Activated gamma-delta T cell treated with anti-CD3 and anti-CD28 coated beads, Interleukin-2, amount 50 U/mL, for 16 hours (primary cell): ENCODE measurements at places on chromosomes 2 and 18.

GRCh38 chr2:240179941-240180666 lies 39.6 kb upstream of the OTOS start:
- DNase-seq: no peak

DNA sequence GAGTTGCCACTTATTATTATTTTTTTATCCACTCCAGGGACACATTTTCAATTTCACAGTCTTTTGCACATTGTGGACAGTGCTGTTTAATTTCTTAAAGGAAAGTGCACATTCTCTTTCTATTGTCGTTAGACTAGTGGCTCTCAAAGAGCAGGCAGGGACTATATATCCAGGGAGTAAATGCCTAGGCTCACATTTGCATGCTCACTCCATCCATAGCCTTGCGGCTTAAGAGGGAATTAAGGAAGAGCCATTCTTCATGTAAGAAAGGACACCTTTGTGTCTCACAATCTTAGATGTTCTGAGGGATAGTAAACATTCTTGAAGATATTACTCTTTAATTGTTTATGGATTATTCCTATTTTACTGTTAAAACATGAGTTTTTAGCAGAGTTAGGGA lies 70.8 kb downstream of the FIGN start:
- no peak for DNase-seq

DNA sequence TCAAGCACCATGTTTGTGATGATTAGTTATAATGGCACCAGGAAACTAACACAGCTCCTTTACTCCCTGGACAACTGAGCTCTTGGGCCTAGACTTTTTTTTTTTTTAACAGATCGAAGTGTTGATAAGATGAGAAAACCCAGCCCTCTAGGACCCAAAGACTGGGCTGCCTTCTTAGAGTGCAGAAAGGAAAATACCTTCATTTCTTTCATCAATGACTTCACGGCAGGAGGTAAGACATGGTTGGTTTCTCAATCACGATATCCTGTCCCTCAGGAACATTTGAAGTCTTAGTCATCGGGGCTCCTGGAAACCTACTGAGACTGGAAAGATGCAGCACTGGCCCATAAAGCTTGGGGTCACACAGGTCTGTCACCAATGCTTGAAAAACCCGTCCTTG lies 84.7 kb downstream of the TNFRSF11A start:
- no peak for DNase-seq

GRCh38 chr2:202237787-202238233 lies 587 bp downstream of the SUMO1 start:
- peak; percentile 1 for DNase-seq

- DNase-seq: no peak
Observed at GRCh38 chr18:63298400-63299365, 20.9 kb downstream of the BCL2 start.

DNA sequence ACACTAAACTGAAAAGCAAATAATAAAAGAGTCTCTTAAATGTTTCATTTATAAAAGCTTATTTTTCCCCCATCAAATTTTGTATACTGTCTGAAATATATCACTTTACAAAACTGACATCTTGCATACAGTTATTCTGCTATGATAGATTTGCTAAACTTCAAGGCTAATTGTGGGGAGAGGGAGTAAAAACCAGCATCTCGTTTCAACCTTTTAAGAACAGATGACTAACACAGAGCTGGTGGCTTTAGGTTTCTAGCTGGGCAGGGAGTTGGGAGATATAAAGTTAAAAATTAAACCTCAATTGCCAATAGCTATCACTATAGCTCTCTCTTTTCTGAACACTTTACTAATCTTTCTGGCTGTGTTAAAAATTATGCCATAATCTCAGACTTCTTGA lies 23.5 kb downstream of the C1D start:
- no peak for DNase-seq

DNA sequence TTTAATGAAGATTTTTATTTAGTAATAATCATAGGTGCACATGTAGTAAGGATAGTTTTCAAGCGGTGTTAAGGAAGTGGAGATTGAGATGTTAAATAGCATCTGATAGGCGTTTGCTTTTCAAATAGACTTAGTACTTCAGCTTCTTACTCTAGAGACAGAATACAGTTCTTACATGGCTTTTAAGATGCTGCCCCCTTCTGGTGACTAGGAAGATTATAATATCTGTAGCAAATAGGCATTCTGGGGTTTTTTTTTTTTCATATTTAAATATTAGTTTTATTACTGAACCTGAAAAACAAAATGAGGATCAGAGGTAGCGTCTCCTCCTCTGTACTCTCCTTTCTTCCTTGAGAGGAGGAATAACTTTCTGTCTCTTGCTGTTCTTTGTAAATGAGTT lies 100.2 kb downstream of the AGAP1 start:
- no peak for DNase-seq

GRCh38 chr2:224670203-224670602 lies 46.0 kb downstream of the CCDC195 start:
- DNase-seq: no peak

DNA sequence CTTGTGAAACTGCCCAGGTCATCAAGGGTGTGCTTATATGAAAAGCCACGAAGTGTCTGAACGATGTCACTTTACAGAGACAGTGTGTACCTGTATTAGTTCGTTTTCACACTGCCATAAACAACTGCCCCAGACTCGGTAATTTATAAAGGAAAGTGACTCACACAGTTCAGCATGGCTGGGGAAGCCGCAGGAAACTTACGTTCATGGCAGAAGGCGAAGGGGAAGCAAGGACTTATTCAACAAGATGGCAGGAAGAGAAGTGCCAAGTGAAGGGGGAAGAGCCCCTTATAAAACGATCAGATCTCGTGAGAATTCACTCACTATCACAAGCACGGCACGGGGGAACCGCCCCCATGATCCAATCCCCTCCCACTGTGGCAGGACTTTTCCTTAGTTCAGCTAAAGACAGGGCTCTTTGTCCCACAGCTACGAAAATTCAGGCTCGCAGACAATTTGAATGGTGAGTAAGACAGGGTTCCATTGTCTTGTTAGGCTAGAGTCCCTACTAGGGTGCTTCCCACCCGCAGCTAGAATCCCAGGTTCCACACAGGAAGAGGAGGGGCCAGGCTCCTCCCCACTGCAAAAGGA lies 20.1 kb downstream of the TMEM177 start:
- no peak for DNase-seq

- no peak for DNase-seq
Observed at GRCh38 chr2:177622521-177622920, 229.9 kb downstream of the AGPS start.

- DNase-seq: no peak
Observed at GRCh38 chr2:37730037-37730818, 58.8 kb upstream of the CDC42EP3 start.

- no peak for DNase-seq
Observed at GRCh38 chr2:173690349-173690748, 274.8 kb downstream of the SP3 start.

- no peak for DNase-seq
Observed at GRCh38 chr18:50578651-50579050, 18.8 kb downstream of the MAPK4 start.

DNA sequence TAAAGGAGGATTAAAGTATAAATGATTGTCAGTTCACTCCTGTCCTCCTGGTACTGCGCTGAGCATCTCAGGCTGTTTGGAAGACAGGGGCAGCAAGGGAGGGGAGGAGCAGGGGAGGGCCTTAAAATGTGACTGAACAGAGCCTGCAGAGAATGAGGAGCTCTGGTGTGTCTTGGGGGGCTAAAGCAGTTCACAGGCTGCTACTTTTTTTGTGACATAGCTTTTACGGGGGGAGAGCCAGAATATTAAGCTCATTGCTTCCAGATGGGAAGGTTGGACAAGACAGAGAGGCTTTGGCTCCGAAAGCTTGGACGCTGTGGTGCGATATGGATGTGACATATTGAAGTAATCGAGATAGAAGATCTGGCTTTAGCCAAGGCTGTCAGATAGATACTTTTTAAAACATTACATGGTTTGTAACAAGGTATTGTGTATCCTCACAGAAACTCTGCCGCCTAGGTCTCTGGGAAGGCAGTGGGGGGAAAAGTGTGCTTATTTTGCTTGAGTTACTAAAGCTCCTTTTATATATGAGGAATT lies 40.5 kb downstream of the RDH14 start:
- DNase-seq: no peak

DNA sequence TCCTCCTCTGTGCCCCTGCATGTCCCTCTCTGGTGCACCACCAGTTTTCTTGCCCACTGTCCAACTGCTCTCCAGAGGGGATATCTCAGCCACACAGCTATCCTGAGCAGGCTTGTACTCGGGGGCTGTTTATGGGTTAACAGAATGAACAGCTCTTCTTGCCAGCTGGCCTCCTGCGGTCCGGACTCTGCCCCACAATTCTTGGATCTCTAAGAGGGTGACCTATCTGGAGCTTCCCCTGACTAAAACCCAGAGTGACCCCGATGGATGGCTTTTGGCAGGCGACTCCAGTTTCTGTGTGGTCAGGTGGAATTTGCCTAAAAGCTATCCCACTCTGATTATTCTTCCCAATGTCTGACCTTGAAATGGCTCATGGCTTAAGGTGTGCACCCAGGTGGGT lies 9.1 kb downstream of the SOWAHC start:
- DNase-seq: no peak

DNA sequence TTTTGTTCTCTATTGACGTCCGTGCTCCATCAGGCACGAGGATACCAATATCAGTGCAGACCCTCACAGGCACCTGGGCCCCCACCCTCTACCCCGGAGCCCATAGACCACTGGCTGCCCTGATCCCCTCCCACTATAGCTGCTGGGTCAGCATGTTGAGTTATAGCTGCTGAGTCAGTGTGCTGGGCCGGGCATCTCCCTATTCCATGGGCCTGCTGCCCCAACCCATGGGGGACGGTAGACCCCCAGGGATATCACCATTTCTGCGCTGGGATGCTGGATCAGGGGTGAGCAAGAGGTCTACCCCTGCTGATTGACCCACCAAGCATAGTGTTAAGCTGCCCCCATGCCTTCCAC lies 100.1 kb upstream of the ST3GAL5 start:
- no peak for DNase-seq

- DNase-seq: no peak
Observed at GRCh38 chr2:4964001-4964540, 728.1 kb upstream of the SOX11 start.

GRCh38 chr18:6328621-6329010 lies 86.1 kb downstream of the L3MBTL4 start:
- no peak for DNase-seq

GRCh38 chr18:24051031-24051947 lies 36.7 kb downstream of the TTC39C start:
- no peak for DNase-seq

DNA sequence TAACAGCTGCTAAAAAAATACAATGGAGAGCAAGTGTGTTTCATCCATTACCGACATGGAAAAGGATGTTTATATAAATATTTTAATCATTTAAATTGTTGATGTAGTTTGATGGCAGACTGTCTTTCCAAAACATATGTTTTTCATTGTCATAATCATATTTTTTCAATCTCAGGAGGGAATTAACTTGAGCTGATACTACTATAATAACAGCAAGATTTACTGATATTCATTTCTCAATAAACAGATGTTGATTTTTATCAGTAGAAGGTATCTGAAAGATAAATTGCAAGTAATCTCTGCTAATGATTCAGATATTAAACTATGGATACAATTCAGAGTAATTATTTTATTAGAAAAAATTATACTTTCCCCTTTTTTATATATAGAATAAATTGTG lies 274.9 kb upstream of the TMEFF2 start:
- no peak for DNase-seq

DNA sequence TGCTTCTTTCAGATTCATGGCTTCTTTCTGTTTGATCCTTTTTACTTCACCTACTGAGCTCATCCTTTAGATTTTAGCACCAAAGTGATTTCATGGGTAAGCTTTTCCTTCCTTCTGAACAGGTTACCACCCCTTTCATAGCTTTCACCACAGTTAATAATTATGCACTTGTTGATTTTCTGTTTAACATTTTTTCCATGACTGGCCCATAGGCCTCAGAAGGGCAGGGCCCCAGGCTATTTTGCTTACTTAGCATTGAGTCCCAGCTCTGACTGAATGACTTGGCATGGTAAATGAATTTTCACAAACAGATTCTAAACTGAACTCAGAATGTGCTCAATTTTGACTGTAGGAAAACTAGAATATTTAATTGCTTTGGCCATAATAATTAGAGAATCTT lies 177.0 kb downstream of the GCA start:
- no peak for DNase-seq

DNA sequence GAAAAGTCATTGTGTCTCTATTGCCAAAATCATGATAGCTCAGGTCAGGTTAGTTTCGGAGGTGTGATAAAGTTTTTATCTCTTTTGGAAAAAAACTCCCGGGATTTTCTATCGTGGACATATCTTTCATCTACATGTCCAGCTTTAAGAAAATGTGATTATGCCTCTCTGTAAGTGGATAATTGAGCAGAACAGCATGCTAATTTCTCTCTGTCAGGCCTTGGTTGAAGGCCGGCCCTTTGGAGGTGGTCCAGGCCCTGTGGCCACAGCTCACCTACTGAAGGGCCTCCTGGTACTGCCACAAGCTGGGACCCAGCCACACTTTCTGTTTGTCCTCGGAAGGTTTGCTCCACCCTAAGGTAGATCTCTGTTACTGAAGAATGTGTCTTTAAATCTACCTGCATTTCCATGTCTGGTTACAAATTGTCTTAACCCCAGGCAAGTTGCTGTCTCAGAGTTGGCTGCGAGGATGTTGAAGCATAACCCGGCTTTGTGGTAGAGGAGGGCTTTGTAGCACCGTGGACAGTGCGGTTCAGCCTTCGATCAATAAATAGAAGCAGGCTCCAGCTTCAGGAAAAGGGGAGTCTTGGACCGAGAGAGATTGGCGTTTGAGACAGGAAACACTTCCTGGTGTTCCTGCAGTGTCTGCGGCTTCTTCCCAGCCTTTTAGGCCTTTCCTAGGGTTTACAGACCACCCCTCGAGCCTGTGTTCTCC lies 25.5 kb downstream of the TCF7L1 start:
- no peak for DNase-seq

DNA sequence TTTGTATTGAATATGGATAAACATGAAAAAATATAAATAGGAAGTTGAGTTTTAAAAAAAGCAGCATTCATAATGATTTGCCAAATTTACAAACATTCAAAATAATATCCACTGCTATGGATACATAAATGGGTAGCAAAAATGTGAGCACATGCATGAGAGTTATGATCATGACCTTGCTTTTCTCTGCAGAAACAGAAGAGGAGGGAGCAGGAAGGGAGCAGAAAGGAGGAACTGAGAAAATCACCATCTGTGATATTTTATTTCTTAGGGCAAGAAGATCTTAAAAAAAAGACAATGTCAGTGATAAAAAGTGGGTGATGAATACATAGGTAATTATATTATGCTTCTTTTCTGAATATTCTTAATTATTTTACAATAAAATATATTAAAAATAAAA lies 17.7 kb upstream of the CCDC93 start:
- DNase-seq: no peak
